BJ (cell line): ENCODE measurements at places on chromosomes 5 and 9.

- no peak for DNase-seq
Observed at GRCh38 chr9:4174546-4175175, 125.2 kb downstream of the GLIS3 start.

DNA sequence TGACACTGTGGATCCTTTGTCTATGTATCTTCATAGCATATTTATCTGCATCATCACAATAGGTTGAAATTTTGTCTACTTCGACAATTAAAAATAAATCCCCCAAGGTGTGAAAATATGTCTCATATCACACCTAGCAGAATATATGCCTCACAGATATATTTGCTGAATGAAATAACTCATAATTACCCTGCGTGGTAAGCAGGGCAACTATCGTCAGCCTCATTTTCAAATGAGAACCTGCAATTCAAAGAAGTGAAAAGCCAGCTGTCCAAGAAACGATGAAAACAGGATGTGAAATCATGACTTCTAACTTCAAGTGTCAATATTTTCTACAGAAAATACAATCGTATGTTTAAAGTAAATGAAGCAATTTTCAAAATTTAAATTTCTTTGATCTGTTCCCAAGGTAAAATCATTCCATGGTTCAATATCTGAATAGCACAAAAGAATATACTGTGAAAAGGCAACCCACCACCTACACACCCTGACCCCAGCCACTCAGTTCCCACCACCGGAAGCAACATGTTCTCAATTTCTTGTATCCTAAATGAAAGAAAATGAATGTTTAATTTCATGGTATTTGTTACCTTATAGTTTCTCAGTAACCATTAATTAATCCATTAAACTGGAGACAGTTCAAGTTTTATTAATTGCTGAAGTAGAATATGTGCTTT is 57.1 kb downstream of the TBCA start:
- no peak for DNase-seq

- DNase-seq: no peak
Observed at GRCh38 chr9:136644343-136644592, 18.4 kb upstream of the EGFL7 start.

- DNase-seq: no peak
Observed at GRCh38 chr9:98547606-98548005, 161.1 kb downstream of the GABBR2 start.

GRCh38 chr5:111016801-111017200 is 54.7 kb upstream of the TSLP start:
- no peak for DNase-seq

DNA sequence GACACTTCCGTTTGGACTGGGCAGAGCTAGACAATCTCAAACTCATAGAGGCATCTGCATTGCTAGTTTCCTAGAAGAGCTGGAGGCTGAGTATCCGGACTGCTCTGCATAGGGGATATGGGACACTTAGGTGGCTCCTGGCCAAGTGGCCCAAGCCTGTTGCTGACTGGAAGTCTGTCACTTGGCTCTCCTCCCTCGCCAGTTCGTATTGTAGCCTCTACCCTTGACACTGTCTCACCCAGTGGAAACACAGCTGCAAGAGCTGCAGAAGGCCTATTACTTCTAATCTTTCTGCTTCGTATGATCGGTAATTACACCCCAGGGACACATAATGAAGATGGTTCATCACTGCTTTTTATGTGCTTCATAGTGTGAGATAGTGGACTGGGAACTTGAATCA is 34.7 kb downstream of the ITGA1 start:
- DNase-seq: no peak

DNA sequence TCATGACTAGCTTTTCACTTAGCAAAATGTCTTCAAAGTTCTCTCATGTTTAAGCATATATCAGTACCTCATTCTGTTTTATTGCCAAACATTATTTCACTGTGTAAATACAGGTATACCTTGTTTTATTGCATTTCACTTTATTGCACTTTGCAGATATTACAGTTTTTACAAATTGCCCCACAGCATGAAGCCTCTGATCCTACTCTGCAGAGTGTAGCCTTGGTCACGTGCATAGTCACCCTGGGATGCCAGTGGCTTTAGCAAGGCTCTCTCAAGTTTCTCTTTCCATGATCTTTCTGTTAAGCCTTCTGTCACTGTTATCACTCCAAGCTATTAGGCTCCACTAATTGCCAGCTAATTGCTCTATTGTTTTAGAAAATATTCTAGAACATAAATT is 182.2 kb upstream of the GRIA1 start:
- no peak for DNase-seq

- DNase-seq: no peak
Observed at GRCh38 chr5:136203303-136203922, 10.5 kb upstream of the SMIM32 start.

DNA sequence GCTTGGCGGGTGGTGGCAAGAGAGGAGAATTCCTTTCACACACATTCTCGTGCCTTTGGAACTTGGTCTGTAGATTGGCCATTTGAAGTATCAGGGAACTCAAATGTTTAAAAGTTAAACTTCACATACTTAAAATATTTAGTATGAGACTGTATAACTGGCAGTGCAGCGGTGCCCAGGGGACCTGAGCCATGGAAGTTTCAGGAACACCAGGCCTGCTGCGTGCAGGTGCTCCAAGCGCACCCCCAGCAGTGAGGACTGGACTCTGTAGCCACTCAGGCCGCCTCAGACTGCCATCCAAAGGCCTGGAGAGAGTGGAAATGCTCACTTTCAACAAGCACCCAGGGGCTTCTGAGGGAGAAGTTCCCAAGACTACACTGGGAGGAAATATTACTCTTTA is 273.5 kb upstream of the IRX2 start:
- no peak for DNase-seq

DNA sequence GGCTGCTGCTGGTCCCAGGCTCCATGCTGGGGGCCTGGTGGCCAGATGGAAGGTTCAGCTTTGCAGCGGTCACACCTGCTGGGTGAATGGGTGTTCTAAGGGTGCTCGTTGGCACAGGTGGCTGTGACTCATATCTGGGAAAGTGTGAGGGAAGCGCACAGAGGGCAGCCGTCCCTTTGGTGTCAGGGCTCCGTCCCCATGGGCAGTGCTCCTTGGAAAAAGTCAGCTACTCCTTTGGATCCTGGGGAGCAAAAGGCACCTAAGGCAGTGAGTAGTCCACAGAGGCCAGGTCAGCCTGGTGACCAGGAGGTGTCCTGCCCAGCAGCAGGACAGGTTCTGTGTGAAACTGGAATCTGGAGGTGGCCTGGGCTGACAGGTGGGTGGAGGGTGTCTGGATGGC is 18.4 kb upstream of the GBGT1 start:
- DNase-seq: no peak

GRCh38 chr9:16309082-16309468 is 561.4 kb downstream of the BNC2 start:
- DNase-seq: no peak

DNA sequence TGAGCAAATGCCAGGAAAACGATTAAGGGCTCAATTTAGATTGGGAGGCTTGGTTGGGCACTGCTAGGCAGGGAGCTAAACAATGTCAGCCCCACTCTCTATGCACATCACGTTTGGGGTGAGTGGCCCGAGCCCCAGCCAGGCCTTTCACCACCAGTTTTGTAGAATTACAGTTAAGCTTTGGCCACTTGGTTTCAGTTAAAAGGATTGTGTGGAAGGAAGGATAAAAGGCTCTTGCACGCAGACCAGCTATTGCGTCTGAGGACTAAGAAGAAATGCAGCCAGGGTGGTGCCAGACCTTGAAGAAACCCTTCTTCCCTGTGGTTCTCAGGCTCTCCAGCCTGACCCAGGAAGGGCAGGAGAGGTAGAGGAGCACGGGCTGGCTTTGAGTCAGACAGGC is 125.3 kb upstream of the SLC44A1 start:
- no peak for DNase-seq

- no peak for DNase-seq
Observed at GRCh38 chr5:157554179-157555036, 21.2 kb downstream of the ADAM19 start.

GRCh38 chr9:129331772-129332500 is 153.9 kb upstream of the IER5L start:
- no peak for DNase-seq

DNA sequence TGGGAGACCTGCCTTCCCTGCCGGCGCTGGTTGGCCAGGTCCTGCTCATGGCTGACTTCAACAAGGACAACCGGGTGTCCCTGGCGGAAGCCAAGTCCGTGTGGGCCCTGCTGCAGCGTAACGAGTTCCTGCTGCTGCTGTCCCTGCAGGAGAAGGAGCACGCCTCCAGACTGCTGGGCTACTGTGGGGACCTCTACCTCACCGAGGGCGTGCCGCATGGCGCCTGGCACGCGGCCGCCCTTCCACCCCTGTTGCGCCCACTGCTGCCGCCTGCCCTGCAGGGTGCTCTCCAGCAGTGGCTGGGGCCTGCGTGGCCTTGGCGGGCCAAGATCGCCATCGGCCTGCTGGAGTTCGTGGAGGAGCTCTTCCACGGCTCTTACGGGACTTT is 10.6 kb downstream of the DIPK1B start:
- DNase-seq: no peak

DNA sequence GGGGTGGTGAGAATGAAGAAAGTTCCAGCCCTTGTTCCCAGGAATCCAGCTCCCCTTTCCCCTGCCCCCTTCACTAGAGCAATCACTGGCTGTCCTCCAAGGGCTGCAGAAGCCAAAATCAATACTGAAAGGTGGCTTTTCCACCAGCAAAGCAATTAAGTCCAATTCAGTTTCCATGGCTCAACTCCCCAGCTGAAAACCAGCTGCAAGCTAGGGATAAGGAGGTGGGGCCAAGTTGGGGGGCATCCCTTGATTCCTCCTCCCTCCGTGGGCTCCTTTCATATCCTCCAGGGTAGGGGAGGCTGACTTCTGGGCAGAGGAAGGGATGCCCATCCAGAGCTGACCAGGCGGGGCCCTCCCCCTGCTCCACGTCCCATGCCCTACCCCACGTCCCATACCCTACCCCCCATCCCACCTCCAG is 22.7 kb downstream of the CAMK2A start:
- no peak for DNase-seq

- DNase-seq: no peak
Observed at GRCh38 chr9:101513351-101513750, 20.3 kb upstream of the RNF20 start.

GRCh38 chr5:145396888-145397287 is 438.3 kb downstream of the PRELID2 start:
- DNase-seq: no peak

- no peak for DNase-seq
Observed at GRCh38 chr5:164597293-164597900, 1092.0 kb downstream of the MAT2B start.

DNA sequence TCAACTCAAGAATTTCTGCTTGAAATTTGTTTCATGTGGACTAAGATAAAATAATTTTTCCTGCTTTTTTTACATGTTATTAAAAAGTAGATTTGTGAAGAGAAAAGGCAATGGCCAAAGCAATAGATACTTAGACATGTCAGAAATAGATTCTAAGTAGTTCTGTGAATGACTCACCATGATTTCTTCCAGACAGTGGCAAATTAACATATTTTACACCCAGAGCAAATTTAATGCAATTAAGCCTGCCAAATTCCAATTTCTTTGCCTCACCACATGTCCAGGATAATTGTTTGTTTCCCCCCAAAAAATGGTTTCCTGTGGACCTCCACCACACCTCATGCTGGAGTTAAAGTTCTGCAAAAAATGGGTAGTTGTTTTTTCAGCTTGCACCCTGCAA is 651.4 kb downstream of the CETN3 start:
- no peak for DNase-seq

GRCh38 chr5:169753795-169754194 is 116.7 kb downstream of the DOCK2 start:
- DNase-seq: no peak

DNA sequence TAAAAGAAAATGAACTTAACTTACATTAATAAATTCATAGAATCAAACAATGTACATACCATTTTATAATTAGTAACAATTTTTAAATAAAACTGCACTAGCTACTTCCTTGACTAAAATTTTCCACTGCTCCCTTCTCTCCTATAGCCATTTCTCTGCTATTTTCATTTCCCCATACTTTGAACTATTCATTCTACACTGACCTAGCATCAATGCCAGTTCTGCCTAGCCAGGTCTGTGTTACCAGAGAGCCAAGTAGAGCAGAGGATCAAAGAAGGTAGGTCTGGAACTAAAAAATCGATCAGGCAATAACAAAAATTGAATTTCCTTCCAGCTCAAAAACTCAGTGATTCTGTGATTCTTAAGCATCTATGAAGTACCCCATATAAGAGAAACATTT is 84.5 kb downstream of the ERMP1 start:
- no peak for DNase-seq

- no peak for DNase-seq
Observed at GRCh38 chr5:169934990-169935389, 45.3 kb downstream of the INSYN2B start.

DNA sequence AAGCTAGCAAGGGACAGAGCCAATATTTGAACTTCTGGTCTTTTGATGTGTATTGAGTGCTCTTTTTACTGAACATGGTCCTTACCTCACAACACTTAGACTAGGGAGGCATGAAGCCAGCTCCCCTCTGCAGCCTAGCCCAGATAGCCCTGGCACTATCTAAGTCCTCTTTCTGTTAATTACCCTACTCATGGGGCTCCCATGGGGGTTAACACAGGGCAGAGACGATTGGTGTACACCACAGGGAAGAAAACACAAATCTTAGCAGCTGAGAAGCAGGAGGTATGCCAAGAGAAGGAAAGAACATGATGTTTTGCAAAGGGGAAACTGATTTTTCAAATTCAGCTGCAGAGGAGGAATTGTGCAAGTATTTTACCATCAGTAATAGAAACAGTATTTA is 383.8 kb downstream of the TMEM232 start:
- DNase-seq: no peak

GRCh38 chr9:21506626-21507482 is 24.7 kb upstream of the IFNE start:
- peak; percentile 82 for DNase-seq

GRCh38 chr5:39219437-39219836 is at the start of gene FYB1:
FYB1 (minus strand) TSS chr5:39219563; CDS start chr5:39202960, 16,603 bp downstream.
- peak; percentile 24 for DNase-seq

GRCh38 chr5:170067152-170067551 is 38.5 kb upstream of the FOXI1 start:
- DNase-seq: no peak
